ENCODE measurements at places on chromosomes 12 and 14.
A peak's percentile ranks its signal among the peaks of the same experiment; 100 is the strongest.

- no peak for DNase-seq
Observed at GRCh38 chr14:25803386-25804018, 753.6 kb upstream of the STXBP6 start.

DNA sequence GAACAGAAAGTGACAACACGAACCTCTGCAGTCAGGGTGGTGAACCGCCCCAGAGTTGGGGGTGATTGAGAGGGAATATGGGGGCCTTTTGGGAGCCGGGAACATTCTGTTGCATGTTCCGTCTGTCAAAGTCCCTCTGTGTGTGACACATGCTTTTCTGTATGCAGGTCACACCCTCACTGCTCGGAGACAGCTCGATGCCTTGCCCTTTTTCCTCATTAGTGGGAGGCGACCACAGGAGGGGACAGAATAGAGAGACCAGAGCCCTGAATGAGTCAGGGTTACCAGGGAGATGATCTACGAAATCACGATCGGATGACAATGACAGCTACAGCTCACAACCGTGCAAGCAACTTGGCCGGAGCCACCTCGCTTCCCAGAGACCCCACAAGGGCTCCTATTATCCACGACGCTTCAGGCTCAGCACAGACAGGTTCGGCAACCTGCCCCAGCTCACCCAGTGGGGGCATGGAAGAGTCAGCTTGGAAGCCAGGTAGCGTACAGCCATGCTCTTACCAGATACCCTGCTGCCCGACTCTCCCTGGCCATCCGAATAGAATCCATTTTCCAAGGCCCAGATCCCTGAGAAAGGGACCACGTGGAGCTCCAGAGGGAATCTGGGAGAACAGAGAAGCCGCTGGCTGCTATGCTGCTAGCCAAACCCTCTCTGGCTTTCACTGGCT lies 38.8 kb downstream of the TESC start:
- DNase-seq: no peak

GRCh38 chr14:98704441-98704840 lies 567.6 kb downstream of the BCL11B start:
- no peak for DNase-seq

GRCh38 chr12:91222746-91223145 lies 40.1 kb upstream of the DCN start:
- no peak for DNase-seq

DNA sequence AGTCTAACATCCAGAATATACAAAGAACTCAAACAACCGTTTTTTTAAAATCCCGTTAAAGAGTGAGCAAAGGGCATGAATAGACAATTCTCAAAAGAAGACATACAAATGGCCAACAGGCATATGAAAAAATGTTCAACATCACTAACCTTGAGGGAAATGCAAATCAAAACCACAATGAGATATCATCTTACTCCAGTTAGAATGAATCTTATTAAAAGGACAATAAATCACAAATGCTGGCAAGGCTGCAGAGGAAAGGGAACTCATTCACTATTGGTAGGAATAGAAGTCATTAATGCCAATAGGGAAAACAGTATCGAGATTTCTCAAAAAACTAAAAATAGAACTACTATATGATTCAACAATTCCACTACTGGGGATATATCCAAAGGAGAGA lies 520.1 kb downstream of the RMST start:
- no peak for DNase-seq

DNA sequence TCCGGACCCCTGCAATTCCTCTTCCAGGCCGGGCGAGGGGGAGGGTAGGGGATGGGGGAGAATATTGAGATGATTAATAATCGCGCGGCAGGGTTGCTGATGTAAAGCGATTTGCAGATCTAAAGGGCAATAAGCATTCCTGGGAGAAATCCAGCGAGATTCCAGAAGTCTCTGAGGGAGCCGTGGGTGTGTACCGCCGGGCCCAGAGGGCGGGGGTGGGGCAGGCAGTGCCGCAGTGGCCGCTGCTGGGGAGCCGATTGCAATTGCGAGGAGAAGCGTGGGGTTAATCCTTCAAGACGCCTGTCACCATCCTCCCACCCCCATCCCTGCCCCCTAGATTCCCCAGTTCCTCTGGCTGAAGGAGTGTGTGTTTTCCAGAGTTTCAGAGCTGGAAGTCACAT lies 16.4 kb downstream of the FOS start:
- peak; percentile 54 for DNase-seq

DNA sequence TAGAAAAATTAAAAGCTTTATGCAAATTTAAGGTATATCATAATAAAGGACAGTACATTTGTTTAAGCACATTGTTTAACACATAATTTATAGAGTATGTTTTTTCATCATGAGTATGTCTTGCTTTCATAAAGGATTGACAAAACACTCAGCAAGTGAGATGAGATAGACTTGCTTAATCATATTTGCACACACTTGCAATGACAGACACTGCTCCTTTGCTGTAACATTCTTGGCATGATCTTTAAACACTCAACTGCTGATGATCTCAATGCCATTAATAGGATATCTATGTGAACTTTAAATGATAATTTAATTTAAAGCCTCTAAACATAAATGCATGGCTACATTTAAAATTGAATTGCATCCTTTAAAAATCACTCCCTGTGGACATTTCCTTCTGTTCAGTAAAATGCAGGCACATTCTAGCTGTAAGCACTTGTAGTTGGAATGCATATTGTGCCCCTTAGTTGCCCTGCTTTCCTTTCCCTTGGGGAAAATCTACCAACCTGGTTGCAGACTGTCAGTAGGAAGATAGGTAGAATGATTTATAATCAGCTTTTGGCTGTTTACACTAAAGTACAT lies 979.0 kb downstream of the TMTC2 start:
- DNase-seq: no peak

GRCh38 chr14:29236401-29236800 lies 469.8 kb downstream of the FOXG1 start:
- no peak for DNase-seq

- no peak for DNase-seq
Observed at GRCh38 chr14:54767139-54767431, 135.5 kb downstream of the GCH1 start.

DNA sequence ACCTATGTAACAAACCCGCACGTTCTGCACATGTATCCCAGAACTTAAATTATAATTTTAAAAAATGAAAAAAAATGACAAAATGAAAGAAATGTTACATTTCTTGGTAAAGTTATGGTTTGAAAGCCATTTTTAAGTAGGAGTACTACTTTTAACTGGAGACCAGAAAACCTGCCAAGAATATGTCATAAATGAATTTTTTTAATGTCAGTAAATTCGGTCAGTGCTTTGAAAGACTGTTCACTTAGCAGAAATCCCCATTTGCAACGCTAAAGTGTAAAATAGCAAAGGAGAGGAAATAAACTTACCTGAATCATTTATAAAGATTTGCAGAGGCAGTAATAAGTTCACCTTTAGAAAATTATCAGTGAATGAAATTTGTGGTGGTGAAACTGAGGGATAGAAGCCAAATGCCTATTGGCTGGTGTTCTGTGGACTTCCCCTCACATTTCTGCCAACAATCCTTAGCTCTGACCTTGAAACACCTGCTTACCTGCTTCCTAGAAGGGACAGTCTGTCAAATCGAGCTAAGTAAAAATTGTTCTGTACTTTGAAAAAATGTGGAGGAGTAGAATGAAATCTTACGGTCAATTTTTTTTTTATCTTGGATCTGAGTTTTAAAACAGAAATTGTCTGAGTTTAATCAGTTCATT lies 714.2 kb downstream of the SLC6A15 start:
- DNase-seq: no peak

DNA sequence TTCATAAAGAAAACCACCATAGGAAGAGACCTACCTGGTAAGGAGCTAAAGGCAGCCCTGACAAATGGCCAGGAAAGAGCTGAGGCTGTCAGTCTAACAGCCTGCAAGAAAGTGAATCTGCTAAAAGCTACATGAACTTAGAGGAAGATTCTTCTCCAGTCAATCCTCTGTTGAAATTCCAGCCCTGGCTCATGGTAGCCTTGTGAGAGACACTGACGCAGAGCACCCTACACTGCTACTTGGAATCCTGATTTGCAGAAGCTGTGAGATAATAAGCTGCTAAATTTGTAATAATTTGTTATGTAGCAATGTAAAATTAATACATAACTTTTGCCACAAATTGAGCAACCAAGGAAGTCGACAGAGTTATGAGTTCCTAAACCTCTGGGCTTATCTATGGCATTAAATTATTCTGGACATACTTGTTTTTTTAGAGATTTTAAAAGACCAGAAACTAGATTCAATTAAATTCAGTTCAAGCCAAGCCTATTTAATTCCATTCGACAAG lies 257.0 kb downstream of the ETNK1 start:
- DNase-seq: no peak

DNA sequence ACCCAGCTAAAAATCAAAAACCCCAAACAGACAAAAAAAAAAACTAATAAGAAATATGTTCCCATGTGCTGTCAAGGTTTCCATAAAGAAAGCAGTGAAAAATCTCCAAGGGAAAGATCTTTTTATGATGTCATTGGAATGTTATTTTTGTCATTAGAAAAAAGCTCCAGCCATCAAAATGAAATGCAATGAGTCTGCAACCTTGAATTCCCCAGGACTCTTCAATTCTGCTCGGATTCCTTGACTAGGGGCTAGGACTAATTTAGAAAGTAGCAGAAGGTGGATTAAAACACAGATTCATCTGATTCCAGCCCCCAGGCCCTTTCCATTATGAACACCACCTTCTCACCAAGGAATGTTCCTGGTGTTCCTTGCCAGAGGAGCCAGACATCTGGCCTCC lies 6.0 kb upstream of the PCNX1 start:
- no peak for DNase-seq

DNA sequence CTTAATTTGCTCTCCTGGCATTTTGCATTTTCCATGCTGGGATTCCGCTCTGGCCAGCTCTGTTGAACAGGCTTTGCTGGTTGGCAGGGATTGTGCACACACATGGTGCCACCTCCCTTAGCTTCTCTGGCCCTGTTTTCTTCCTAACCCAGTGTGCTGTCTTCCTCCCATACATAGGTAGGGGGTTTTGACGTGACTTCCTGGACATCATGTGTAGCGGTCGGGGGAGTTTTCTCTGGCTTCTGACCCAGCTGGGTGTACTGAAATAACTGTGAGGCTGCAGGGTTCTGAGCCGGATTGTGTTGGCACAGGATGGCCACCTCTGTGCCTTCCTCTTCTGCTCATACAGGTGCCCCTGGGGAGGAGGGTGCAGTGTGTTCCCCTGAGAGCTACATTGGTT lies 25.7 kb downstream of the C14orf132 start:
- DNase-seq: no peak

DNA sequence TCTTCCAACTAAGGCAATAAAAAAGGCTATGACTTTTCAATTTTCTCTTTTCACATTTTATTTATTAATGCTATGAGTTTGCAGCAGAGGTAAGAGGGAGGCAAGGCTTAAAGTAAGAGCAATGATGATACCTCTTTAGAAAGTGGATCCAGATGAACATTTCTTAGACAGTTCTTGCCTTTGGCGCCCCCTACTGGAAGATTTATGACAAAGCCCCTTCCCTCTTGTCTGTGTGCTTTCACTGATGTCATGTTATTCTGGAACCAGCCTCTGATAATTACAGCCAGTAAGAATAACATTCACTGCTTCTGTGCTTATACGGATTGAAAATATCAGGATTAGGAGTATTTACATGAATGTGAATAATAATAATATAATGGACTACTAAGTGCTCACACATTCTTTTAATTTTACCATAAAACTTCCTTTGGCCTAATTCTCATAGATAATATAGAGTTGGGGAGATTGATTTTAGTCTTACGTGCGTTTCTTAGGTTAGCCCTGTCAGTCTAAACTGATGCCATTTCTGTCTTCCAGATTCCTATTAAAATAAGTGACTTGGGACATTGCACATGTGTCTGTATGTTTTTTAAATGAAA lies 1929.9 kb upstream of the SEL1L start:
- DNase-seq: no peak

DNA sequence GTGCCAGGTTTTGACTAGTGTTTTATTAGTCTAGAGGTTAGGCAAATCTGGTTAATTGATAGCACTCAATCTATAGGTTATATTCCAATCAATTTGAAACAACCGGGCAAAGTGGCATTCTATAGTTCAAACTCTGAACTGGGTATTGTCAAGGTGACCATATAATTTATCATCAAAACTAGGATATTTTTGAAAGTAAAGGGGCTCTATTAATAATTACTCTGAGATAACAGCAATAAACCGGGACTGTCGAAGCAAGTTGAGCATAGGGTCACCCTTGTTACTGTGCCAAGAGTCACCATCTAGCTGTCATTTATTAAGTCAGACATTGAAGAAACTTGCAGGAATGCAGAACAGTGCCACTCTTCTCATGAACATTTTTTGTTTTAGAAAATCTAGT lies 321.2 kb downstream of the RAD51B start:
- DNase-seq: no peak

DNA sequence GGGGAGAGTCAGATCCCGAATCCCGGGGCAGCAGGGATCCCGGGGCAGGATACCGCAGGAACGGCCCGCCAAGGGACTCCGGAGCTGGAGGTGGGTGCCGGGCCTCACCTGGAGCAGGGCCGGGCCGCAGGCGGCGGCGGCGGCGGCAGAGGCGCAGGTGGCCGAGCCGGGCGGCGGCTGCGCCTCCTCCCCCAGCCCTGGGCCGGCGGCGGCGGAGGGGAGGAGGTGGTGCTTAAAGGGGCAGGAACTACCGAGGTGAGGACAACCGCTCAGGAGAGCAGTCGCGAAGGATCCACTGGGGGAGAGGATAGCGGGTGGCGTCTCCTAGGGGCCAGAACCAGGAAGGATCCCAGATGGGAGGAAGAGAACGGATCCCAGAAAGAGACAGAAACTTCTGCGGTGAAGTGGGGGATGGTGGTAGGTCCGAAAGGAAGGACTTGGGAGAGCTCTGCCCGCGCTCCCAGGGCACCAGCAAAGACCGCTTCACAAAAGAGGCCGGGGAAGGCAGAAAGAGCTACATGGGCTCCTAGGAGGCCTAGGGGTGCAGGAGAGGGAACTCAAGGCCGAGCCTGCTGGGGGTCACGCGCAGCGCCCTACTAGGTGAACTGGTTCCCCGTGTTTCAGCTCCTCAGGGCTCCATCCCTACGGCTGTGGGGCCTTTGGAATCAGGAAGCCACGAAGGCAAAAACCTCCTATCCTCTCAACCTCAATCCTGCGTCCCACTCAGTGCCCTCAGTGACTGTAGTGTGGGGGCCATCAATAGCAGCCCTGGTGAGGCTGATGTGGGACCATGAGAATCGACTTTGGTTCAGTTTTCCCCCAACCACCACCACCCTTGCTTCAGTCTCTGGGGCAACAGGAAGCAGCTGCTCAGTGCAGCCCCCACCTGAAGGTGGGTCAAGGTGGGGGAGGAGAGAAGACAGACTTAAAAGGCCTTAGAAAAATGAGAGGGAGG lies 5.0 kb upstream of the BAZ2A start:
- peak; percentile 14 for DNase-seq

GRCh38 chr12:47602325-47602724 lies 103.5 kb downstream of the RPAP3 start:
- no peak for DNase-seq

DNA sequence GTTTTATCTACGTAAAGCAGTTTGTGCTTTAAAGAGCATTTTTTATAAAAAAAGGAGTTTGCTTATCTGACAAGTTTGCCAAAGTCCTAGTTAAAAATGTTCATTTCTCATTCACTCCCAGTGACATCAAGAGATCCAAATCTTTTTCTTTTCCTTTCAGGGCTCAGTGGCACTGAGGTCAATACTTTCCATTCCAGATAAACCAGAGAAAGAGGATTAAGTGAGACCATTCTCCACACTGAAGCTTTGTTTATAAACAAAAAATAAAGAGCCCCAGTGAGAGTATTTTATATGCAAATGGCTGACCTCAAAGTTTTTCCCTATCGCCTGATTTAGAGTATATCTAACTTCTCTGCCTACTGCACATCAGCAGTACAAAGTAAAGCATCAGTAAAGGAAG lies 199.8 kb downstream of the ALG10B start:
- DNase-seq: no peak
